ENCODE measurements at places on chromosomes 1 and 21. TPM values are rescaled to one million over a fixed set of nuclear protein-coding genes. Genes with fewer than 3 reads are reported as not detected.

The VWA1 gene
- total RNA-seq = 116 TPM

The STK40 gene
- total RNA-seq = 39.2 TPM

The SYCP1 gene
- not detected for total RNA-seq

The CRB1 gene
- 0.16 TPM for total RNA-seq

The TMEM50A gene
- total RNA-seq = 118 TPM
